ENCODE measurements at places on chromosomes 6 and 20. TPM values are rescaled to one million over a fixed set of nuclear protein-coding genes. Genes with fewer than 3 reads are reported as not detected.
A peak's percentile ranks its signal among the peaks of the same experiment; 100 is the strongest.

GRCh38 chr6:47247227-47247797 is 62.4 kb downstream of the TNFRSF21 start:
- no peaks in the 10 kb centered on the region for H3K27me3 ChIP-seq
- H3K4me1 ChIP-seq, result peaks cover 6% of the 10 kb centered on the region
- no peaks in the 10 kb centered on the region for H3K36me3 ChIP-seq
- no peak for DNase-seq

DNA sequence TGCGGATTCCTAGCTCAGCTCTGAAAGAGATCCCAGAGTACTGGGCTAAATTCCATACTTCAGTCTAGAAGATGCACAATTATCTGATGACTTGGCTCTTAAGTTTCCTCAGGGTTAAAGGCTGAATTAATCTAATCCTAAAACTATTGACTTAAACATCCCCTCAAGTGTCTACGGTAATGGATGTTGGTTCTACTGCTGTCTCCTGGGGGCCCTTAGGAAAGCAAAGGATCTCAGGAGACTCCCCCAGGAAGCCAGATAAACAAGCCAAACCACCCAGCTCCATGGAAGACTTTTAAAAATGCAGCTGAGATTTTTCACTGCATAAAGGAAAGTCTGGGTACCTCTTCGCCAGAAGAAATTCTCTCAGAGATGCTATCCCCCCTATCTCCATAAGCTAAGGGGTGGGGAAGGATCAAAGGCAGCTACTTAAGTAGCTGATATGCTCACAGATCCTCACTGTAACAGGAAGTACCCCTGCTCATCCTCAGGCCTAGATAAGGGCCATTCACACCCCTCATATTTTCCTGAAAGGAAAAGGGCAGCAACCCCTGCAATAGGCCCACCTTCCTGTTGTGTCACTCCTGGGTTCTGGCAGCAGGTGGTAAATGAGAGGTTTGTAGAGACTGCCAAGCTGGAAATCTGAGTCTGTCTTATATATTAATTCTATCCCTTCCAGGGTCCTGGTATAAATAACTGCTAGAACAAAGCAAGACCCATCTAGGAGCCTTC is 9.3 kb downstream of the NDRG3 start:
- H3K36me3 ChIP-seq, result no peaks in the 10 kb centered on the region
- no peaks in the 10 kb centered on the region for H3K4me1 ChIP-seq
- H3K27ac ChIP-seq, result no peak overlapping the region
- no peaks in the 10 kb centered on the region for H3K27me3 ChIP-seq
- no peak for DNase-seq
- H3K4me3 ChIP-seq, result no peak overlapping the region

GRCh38 chr6:161575523-161576254 is 301.8 kb upstream of the AGPAT4 start:
- H3K4me1 ChIP-seq, result peaks cover 5% of the 10 kb centered on the region
- H3K27ac ChIP-seq, result no peak overlapping the region
- no peaks in the 10 kb centered on the region for H3K36me3 ChIP-seq

- no peak for DNase-seq
- H3K36me3 ChIP-seq, result peaks cover 16% of the 10 kb centered on the region
- H3K27ac ChIP-seq, result no peak overlapping the region
- H3K4me3 ChIP-seq, result no peak overlapping the region
Measured at GRCh38 chr6:132818404-132819359, 4.3 kb downstream of the RPS12 start.

DNA sequence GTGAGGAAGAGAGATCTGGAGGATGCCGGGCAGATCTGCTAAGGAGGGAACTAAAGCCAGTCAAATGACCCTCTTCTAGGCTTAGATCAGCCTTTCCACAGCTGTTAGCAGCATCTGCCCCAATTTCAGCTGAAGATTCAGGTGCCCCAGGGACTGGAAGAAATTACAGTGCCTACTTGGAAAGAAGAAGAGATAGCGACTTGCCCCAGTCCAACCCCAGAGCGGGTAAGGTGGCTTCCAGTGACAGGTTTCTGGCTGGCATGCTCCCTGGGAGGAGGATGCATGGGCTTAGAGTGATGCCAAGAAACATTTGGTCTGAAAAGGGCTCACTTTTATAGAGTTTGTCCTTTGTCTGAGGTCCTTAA is 620 bp downstream of the TJAP1 start:
- H3K36me3 ChIP-seq, result no peaks in the 10 kb centered on the region
- no peaks in the 10 kb centered on the region for H3K27me3 ChIP-seq
- DNase-seq, result no peak
- peak overlapping the region; percentile 71 for H3K4me3 ChIP-seq
- peaks cover 8% of the 10 kb centered on the region for H3K4me1 ChIP-seq

- H3K4me1 ChIP-seq, result no peaks in the 10 kb centered on the region
- DNase-seq, result no peak
- H3K27me3 ChIP-seq, result no peaks in the 10 kb centered on the region
- no peak overlapping the region for H3K27ac ChIP-seq
- H3K36me3 ChIP-seq, result no peaks in the 10 kb centered on the region
- H3K4me3 ChIP-seq, result no peak overlapping the region
Measured at GRCh38 chr20:22226849-22227700, 357.3 kb downstream of the FOXA2 start.

DNA sequence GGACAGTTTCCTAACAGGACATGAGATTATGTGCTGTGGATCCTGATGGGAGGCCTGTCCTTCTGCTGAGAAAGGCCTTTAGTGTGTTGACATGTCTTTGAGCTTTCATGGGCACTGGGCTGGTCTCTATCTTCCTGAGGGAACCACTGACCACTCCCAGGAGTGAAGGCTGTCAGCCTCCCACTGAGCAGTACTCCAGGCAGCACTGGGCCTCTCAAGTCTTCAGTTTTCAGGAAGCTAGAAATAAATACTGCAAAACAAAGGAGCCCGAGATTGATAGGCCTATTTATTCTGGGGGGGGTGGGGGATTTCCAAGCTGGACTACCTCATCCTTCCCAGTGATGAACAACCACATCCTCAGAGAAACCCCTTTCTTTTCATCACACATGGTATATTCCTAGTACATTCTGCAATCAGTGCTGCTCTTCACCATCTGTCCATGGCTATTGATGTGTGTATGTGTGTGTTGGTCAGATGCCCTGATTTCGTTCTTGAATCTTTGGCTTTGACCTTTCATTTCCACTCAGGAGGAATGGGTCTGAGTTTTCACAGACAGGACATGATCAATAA is 180.9 kb upstream of the SPTLC3 start:
- H3K4me3 ChIP-seq, result no peak overlapping the region
- H3K36me3 ChIP-seq, result no peaks in the 10 kb centered on the region
- H3K27ac ChIP-seq, result no peak overlapping the region
- peaks cover 5% of the 10 kb centered on the region for H3K4me1 ChIP-seq

GRCh38 chr6:62324834-62325233 is 38.8 kb upstream of the KHDRBS2 start:
- no peaks in the 10 kb centered on the region for H3K4me1 ChIP-seq
- no peaks in the 10 kb centered on the region for H3K36me3 ChIP-seq
- H3K4me3 ChIP-seq, result no peak overlapping the region
- no peak for DNase-seq
- H3K27me3 ChIP-seq, result no peaks in the 10 kb centered on the region

DNA sequence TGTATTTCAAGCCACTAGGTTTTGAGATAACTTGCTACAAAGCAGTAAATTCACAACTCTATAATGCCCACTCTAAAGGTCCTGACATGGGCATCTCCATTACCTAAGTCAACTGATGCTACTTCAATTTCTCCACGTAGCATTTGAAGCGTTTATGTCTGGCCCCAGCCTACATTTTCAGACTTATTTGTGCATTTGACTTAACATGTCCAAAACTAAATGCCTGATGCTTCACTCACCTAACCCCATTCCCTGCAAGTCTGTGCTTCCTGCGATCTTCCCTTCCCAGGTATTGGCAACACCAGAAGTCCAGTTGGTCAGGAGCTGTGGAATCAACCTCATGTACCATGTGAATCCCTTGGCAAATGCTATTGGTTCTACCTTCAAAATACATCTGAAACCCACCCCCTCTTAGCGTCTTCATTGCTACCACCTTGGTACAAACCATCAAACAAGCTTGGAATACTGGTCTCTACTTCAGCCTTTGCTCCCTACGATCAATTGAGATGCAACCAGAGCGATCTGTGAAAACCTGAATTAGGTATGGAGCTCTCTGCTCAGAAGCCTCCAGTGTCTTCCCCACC is 12.8 kb upstream of the ZNFX1 start:
- H3K4me3 ChIP-seq, result no peak overlapping the region
- no peaks in the 10 kb centered on the region for H3K4me1 ChIP-seq
- H3K27me3 ChIP-seq, result no peaks in the 10 kb centered on the region
- H3K36me3 ChIP-seq, result peaks cover 53% of the 10 kb centered on the region
- no peak overlapping the region for H3K27ac ChIP-seq

DNA sequence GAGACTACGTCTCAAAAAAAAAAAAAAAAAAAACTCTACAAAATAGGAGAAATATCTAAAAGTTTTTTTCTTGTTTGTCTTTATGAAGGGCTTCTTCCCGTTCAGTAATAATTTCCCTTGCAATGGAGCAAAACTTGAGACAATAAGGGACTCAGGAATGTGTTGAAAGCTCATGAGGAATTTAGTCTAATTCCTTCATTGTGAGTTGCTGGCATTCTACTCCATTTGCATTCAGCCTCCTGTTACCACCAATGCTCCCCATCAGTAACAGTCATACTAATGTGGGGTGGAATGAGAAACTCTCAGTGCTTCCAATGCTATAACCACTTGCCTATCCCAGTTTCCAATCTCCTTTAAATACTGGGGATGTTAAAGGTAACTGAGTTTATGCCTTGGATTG is 576.7 kb upstream of the AGPAT4 start:
- H3K27ac ChIP-seq, result no peak overlapping the region
- H3K4me1 ChIP-seq, result no peaks in the 10 kb centered on the region
- DNase-seq, result no peak
- H3K36me3 ChIP-seq, result no peaks in the 10 kb centered on the region
- no peaks in the 10 kb centered on the region for H3K27me3 ChIP-seq

- peaks cover 3% of the 10 kb centered on the region for H3K36me3 ChIP-seq
- no peak overlapping the region for H3K4me3 ChIP-seq
- peak overlapping the region; percentile 42 for H3K27ac ChIP-seq
- peak; percentile 40 for DNase-seq
- peaks cover 5% of the 10 kb centered on the region for H3K4me1 ChIP-seq
Measured at GRCh38 chr6:158970640-158971275, 29.2 kb downstream of the RSPH3 start.

GRCh38 chr6:127347178-127347577 is 3.8 kb upstream of the ECHDC1 start:
- no peaks in the 10 kb centered on the region for H3K27me3 ChIP-seq
- no peak overlapping the region for H3K4me3 ChIP-seq
- no peak overlapping the region for H3K27ac ChIP-seq
- DNase-seq, result no peak
- no peaks in the 10 kb centered on the region for H3K36me3 ChIP-seq

DNA sequence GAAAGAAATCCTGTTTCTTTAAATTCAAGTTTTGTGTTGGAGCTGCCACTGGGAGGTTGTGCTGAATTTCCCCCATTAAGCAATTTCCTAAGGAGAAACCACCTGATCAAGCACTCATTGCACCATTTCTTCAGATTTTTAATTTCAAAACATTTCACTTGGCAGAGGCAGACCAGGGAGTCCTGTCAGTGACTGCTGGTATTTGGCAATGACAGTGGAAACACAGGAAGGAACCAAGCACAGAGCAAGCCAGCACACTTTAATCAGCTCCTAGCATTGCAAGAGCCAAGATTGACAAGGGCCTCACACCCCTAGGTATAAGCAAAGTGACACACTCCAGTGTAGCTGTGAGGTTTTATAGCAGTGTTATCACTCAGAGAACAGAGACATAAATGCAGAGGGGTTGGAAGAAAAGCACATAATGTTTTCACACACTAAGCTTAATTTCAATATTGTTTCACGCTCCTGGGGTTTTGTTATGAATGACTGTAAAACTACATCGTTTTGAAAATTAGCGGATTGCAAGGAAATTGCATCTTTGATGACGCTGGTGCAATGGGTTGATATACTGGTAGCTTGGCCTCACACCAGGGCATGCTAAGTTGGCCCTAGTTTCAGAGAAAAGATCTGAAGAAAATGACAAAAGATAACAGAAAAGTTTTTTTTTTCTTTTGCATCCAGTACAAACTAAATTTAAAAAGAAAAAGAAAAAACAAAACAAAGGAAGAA is 768.4 kb downstream of the TFAP2A start:
- no peak overlapping the region for H3K4me3 ChIP-seq
- H3K4me1 ChIP-seq, result no peaks in the 10 kb centered on the region
- H3K27me3 ChIP-seq, result no peaks in the 10 kb centered on the region
- no peak overlapping the region for H3K27ac ChIP-seq
- DNase-seq, result no peak

TCP11 gene
- total RNA-seq, result 0.30 TPM

ANKRD66 gene
- total RNA-seq, result 0.69 TPM

C6orf141 gene
- 1.4 TPM for total RNA-seq
